ENCODE measurements at places on chromosomes 12 and 14.

DNA sequence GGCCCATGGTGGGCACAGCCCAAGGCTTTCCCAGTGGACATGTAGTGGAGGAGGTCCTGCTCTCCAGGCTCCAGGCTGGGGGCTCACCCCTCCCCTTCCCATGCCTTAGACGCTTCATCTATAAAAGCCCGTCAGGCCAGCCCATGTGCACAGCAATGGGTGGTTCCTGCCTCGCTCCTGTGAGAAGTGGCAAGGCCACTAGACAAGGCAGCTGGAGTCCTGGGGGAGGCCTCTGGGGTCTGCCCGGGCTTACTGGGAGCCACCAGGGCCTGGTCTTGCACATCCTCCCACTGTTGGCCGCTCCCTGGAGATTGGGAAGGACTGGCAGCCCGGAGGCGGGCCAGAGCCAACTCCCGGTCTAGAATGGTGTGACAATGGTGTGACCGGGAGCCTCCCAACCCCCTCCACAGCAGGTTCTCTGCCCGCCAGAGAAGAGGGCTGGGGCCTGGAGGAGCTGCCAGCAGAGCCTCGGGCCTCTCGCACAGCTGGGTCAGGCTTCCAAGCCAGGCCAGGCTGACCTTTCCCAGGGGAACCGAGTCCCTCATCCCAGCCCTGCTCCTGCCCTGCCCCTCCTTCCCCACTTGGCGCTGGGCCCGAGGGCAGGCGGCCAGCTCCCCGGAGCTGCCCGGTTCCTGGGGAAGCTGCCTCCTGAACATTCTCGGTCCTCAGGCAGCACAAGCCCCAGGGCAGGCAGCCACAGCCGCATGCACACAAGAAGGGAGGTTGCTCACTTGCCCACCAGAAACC lies 97.9 kb downstream of the RFLNA start:
- DNase-seq, result no peak

- no peak for DNase-seq
These were observed 449.2 kb downstream of the ZFP36L1 start for GRCh38 chr14:68343534-68344118.

GRCh38 chr12:114213055-114213581 lies 192.8 kb downstream of the TBX5 start:
- no peak for DNase-seq

DNA sequence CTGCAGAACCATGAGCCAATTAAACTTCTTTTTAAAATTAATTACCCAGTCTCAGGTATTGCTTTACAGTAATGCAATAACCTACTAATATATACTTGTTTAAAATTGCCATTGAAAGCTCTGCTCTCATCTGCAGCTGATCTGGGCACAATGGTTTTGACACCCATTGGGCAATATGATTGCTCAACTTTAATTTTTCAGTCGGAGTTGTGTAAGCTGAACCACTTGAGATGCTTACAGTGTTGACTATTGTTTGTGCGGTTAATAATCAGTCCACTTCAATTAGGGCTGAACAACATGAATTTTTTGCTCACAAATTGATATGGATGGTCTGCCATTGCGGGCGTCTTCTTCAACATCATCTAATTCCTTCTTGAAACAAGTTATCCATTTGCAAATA lies 18.0 kb upstream of the OR4K5 start:
- no peak for DNase-seq

DNA sequence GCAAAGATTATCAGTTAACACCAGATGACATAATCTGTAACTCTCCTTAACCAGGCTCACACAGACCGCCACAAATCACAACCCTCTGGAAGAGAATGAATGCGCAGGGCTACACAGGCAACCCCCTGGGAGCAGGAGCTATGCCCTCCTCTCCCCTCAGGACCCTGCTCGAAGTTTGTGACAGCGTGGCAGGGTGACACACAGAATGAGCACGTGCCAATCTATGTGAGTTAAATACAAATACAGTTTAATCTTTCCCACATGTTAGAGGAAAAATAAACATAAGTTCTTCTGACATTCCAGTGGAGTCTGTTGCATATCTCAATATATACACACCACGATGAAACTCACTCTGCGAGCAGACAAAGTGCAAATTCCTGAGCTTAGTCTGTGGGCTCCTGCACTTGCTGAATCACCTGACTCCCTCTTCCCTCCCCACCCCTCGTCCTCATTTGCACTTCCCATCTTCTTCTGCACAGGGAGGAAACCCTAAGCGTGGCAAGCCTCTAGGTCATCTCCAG lies 37.6 kb downstream of the BCAT1 start:
- DNase-seq, result no peak

GRCh38 chr12:101634724-101635123 lies 40.0 kb downstream of the MYBPC1 start:
- DNase-seq, result no peak

DNA sequence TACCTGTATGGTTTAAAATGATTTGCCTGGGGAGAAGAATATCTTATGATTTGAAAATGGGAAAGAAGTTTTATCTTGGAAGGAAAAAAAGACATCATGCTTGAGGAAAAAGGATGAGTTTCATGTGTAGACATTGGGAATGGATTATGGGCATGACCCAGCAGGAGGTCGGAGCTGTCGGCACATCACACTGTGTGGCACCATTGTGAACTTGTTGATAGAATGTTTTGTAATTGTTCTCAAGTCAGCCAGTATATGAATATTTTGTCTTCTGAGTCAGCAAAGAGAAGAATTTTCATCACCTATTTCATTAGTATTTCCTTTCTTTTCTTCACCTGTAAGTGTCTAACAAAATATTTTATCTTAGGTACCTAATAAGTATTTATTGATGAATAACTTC lies 60.0 kb upstream of the HMGA2 start:
- DNase-seq, result no peak

DNA sequence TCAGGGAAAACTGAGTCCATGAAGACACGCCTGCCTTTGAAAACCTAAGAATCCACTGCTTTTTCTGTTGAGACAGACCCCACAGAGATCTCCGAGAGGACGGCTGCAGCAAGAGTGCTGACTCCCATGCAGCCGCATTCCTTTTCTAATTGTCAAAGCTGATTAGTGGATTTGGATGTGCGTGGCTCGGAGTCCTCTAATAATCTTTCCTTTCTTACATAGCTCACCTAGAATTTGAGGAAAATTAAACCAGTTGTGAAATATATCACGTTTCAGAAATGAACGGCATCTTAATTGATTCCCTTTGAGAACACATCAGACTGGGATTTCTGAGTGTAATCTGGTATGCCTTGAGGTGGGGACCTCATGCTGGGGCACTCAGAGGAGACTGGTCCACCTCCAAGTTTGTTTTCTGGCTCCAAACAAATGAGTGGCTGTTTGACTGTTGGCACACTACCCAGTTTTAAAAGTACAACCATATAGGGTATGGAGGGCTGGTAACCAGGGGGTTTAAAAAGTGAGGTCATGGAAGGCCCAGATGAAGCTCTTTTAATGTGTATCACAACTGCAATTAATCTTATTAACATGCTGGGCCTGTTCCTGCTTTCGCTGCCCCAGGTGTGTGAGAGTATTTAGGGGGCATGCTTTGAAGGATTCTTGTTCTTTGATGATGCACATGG lies 63.3 kb downstream of the RASSF3 start:
- no peak for DNase-seq

Data from GM12892 (cell line).